ENCODE measurements at places on chromosomes 3 and 15. TPM values are rescaled to one million over a fixed set of nuclear protein-coding genes. Genes with fewer than 3 reads are reported as not detected.

- H3K4me1 ChIP-seq: no peaks in the 10 kb centered on the region
- H3K27me3 ChIP-seq: no peaks in the 10 kb centered on the region
- H3K4me3 ChIP-seq: no peak overlapping the region
- no peak overlapping the region for H3K27ac ChIP-seq
- no peak for DNase-seq
Measured at GRCh38 chr3:65793495-65794200, 245.1 kb downstream of the MAGI1 start.

DNA sequence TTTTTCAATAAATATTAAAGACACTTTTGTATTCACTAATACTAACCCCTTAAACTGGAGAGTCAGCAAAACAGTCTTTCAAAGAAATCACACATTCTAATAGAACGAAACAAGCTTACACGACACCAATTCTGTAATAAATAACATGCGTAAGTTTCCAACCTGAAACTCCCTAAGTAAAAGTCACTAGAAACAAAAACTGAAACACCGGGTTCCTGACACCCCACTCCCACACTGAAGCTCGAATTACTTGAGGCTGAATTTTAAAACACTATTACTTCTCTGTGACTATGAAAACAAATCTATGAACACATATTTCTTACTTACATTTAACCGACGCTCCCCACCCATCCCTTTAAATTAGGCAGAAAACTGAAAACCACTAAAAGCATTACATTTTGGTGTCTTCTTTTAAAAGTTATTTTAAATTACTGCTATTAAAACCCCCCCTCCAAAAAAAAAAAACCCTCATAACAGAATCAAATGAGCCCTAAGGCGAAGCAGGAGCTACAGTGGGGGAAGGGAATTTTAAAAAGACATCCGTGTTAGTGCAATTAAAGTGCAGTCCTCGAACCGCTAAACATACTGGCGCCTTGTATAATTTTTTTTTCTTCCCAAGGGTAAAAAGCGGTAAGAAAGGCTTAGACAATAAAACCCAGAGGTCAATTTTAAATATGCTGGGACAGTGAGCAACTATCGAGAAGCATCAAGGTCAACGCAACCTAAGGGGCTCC lies 878 bp downstream of the SPPL2A start:
- H3K4me3 ChIP-seq: peak overlapping the region; percentile 77
- peaks cover 5% of the 10 kb centered on the region for H3K36me3 ChIP-seq
- no peaks in the 10 kb centered on the region for H3K27me3 ChIP-seq
- peak overlapping the region; percentile 90 for H3K27ac ChIP-seq

MKRN2OS gene
- not detected for total RNA-seq

DNA sequence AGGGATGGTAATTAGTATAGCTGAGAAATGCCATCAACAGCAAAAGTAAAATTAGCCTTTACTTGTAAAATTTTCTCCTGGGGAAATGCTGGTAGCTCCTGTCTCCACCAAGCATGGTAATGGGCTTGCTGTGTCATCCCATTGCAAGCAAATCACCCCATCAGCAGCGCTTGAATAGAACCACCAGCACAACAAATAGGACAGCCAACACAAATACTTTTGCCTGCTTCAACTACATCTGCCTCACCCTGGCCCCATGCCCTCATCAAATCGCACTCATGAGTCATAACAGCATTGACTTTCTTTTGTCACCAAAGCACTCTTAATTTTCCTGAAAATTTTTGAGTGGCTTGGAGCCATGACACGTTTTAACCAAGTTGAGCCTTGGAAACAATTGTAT lies 52.6 kb downstream of the ERC2 start:
- H3K4me3 ChIP-seq: no peak overlapping the region
- no peak overlapping the region for H3K27ac ChIP-seq
- no peaks in the 10 kb centered on the region for H3K36me3 ChIP-seq
- DNase-seq: no peak

ARPIN gene
- total RNA-seq: 0.27 TPM

DNA sequence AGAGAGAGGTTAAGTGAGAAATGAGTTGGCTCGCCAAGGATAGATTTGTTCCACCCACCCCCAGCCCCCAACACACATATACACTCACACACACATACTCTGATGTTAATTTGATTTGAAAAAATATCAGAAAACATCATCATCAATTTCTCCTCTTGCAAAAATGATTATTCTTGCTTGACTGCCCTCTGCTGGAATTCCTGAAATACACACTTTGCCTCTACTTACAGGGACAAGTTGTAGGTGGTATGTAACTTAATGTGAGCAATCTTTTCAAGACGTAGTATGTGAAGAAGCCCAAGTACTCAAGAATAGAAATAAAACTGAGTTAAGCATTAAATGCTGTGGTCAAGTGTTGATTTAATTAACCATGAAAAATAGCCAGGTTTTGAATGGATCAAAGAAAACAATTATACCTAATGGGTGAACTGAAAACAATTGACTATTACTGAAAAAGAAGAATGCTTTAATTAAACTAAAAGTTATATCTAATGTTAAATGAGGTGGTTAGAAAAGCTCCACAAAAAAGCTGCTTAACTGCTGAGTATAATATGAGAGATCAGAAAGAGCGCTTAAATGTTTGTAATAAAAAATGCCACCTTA lies 46.6 kb upstream of the MDFIC2 start:
- H3K4me1 ChIP-seq: no peaks in the 10 kb centered on the region
- H3K27ac ChIP-seq: no peak overlapping the region
- no peak overlapping the region for H3K4me3 ChIP-seq
- no peak for DNase-seq

GRCh38 chr3:128006061-128007032 lies 45.9 kb upstream of the SEC61A1 start:
- no peaks in the 10 kb centered on the region for H3K27me3 ChIP-seq
- H3K4me3 ChIP-seq: no peak overlapping the region
- H3K36me3 ChIP-seq: no peaks in the 10 kb centered on the region

HIGD2B gene
- total RNA-seq: not detected

CCR9 gene
- total RNA-seq: 0.51 TPM

All from naive thymus-derived CD4-positive, alpha-beta T cell (primary cell).